ENCODE measurements at places on chromosomes 12 and 14.
A peak's percentile ranks its signal among the peaks of the same experiment; 100 is the strongest.

DNA sequence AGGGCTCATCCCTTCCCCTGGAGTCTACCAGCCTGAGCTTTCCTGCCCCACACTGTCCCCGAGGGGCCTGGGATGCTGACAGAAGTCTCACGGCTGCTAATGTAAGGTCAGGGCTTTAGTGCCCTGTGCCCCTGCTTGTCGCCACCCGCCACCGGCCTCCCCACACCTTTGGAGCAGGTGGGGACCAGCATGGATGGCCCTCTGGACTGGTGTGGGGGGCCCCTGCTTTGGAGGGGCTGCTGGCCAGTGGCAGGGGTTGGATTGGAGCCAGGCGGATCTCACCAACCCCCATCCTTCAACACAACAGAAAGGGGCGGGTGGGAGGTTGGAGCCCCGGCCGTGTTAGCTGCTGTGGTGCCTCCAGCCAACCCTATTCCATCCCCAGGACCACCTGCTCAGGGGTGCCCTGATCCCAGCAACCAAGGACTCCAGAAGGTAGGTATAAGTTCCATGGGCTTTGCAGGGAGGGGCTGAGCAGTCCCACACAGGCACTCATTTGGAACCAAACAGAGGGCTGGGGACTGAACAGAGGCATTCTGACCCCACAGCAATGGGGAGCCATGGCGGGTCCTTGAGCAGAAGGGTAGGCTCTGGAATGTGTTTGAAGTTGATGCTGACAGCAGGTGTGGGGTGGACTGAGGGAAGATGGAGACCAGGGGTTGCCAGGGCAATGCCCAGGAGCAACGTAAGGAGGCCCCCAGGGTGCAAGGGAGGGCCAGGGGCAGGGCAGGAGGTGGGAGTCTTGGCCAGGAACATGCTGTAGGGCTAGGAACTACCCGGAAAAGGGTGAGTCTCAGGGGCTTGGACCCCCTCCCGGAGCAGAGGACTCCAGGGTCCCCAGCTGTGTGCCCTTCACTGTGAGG, 145.1 kb upstream of the C14orf180 start:
- DNase-seq = no peak

DNA sequence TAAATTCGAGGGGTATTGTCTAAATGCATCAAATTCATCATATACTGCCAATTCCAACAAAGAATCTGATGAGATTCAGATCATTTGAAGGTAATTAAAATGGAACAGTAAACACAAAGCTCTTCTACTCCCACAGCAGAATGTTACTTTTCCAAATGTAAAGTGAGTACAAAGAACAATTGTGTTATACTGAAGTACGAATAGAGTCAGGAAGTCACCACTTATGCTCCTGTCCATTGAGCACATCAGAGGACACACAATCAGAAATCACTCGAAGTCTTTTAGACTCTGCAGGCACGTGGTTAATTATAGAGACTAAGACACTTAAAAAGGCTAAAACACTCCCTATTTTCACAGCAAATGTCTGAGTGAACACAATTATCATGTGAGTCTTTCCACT, 388.5 kb upstream of the MIS18BP1 start:
- DNase-seq = no peak

GRCh38 chr14:21840765-21841164, 167.1 kb upstream of the OR4E1 start:
- no peak for DNase-seq

GRCh38 chr14:103121846-103122584, 1.2 kb upstream of the TNFAIP2 start:
- DNase-seq = peak; percentile 48

- DNase-seq = no peak
Measured at GRCh38 chr12:96383991-96384390, 16.2 kb downstream of the CDK17 start.

DNA sequence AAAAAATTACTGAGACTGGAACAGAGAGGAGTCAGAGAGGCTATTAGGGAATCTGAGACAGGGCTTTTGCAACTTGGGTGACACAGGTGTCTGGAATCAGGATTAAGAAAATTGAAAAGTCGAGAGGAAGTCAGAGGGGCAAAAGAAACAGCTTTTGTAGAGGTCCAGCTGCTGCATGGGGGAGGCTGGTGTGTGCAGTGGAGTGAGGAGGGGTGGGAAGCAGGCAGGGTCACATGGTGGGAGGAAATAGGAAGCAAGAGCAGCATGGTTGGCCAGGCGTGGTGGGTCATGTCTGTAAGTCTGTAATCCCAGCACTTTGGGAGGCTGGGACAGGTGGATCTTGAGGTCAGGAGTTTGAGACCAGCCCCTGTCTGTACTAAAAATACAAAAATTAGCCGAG, 69.7 kb upstream of the VRK1 start:
- DNase-seq = no peak

- no peak for DNase-seq
Measured at GRCh38 chr12:24285448-24285847, 336.0 kb upstream of the SOX5 start.

GRCh38 chr14:61891170-61891569, 128.9 kb downstream of the SNAPC1 start:
- no peak for DNase-seq

GRCh38 chr14:76473481-76474263, 97.7 kb downstream of the ESRRB start:
- DNase-seq = peak; percentile 57

GRCh38 chr14:102421411-102422057, 58.8 kb downstream of the TECPR2 start:
- no peak for DNase-seq
